ENCODE measurements at places on chromosomes 1 and 21.

DNA sequence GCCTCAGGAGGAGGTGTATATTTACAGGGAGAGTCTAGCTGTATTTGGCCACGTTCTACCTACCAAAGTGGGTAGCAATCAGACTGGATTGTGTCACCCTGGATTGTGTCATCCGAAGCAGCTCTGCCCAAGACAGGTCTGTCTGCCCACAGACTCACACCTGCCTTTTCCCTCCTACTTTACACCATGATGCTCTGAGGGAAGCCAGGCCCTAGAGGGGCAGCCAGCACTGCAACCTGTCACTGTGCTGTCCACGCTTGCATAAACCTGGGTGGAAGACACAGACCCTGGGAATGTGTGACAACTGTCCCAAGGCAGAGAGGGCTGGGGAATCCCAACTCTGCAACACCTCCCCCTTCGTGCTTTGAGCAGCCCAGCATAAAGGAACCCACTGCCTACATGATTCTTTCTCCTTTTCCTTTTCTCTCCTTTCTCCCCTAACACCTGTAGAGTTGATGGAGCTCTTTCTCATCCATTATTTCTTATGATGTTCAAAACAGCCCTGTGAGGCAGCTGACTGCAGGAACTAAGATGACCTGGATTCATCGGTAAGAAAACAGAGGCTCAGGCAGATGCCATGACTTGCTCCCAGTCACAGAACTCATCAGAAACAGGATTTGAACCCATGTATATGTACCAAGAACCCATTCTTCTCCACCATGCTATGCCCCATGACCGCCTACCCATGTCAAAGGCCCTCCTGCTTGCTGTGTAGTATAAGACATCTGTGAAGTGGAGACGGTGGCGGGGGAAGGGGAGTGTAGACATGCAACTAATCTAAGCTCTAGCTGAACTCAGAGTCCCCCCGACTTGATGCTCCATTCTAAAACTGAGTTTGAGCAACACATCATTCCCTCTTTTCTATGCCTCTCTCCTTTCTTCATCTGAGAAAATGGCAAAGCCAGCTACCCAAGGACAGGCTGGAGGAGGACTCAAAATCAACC lies 55.9 kb downstream of the ITPKB start:
- DNase-seq, result no peak

GRCh38 chr1:174884038-174884437 lies 115.7 kb upstream of the CACYBP start:
- DNase-seq, result no peak

DNA sequence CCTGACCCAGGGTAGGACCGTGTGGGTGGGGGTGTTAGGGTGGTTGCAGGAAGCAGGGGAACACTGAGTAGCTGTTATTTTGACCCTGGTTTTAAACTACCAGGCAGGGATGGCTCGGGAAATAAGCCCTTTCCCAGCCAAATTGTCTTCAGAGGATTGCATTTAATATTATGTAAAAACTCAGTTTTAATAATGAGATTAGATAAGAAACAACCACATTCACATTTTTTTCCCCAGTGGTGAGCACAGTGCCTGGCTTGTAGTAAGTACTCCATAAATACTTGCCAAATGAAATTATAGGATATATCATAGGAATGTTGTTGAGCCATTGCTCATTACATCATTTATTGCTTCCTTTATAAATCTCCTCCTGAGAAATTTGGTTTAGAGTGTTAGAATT lies 3.1 kb upstream of the ACP6 start:
- no peak for DNase-seq

DNA sequence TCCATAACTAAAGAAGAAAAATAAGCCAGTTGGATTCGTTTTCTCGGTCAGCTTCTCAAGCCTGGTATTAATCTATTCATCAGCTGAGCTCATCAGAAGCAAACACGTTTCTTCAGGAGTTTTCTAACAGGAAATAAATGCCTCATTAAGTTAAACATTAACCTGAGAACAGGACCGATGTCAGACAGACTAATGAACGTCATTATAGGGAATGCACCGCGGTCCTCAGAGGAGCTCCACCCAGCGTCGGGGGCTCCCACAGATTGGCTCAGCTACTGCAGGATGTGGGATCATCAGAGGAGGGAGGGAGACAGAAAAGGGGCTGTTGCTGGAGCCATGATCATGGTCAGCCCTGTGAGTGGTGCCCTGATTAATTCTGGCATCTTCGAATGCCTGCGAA lies 615.4 kb downstream of the PTPRU start:
- DNase-seq, result no peak

- DNase-seq, result no peak
Observed at GRCh38 chr1:245019910-245020486, 134.8 kb upstream of the KIF26B start.

- DNase-seq, result no peak
Observed at GRCh38 chr1:26745191-26745590, 42.6 kb upstream of the PIGV start.

- DNase-seq, result no peak
Observed at GRCh38 chr1:161902182-161902581, 121.5 kb downstream of the OLFML2B start.

GRCh38 chr1:93443454-93443853 lies 4.5 kb upstream of the FNBP1L start:
- DNase-seq, result no peak

All from CD4-positive, alpha-beta memory T cell (primary cell).